Occipital lobe (tissue), 3 donors: ENCODE measurements at places on chromosomes 12 and 14. TPM values are rescaled to one million over a fixed set of nuclear protein-coding genes. Genes with fewer than 3 reads are reported as not detected.

The GALNT8 gene
- total RNA-seq: 43.5 TPM

The PRIM1 gene
- 32.8 TPM for total RNA-seq

The DPY19L2 gene
- total RNA-seq: 38.4 TPM

The PROX2 gene
- not detected for total RNA-seq

The RPL10L gene
- total RNA-seq: not detected

The C3AR1 gene
- total RNA-seq: 3.1 TPM

The KRT6C gene
- total RNA-seq: not detected

The PLEKHD1 gene
- 0.16 TPM for total RNA-seq

The HOXC12 gene
- not detected for total RNA-seq

The RD3L gene
- total RNA-seq: not detected

The MANSC4 gene
- total RNA-seq: 0.47 TPM

The SLC8B1 gene
- total RNA-seq: 5.0 TPM

- no peak for DNase-seq
Measured at GRCh38 chr14:69325646-69326265, 65.8 kb downstream of the GALNT16 start.

- no peak for DNase-seq
Measured at GRCh38 chr14:87139299-87139698, 853.7 kb downstream of the GALC start.

DNA sequence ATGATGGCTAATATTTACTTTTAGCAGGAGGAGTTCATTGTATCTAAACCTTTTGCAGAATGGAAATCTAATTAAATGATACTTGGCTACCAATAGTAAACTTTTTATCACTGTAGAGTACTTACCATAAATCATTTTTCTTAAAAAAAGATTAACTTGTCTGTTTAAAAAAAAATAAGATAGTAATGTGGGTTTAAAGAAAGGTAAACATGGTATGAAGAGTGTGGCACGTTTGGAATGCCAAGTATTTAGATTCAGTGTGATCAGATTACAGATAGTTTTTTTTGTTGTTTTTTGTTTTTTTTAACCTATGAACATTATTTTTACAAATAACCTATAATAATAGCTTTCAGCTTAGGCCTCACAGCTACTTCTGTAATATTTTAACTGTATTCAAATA lies 25.8 kb downstream of the KTN1 start:
- no peak for DNase-seq

DNA sequence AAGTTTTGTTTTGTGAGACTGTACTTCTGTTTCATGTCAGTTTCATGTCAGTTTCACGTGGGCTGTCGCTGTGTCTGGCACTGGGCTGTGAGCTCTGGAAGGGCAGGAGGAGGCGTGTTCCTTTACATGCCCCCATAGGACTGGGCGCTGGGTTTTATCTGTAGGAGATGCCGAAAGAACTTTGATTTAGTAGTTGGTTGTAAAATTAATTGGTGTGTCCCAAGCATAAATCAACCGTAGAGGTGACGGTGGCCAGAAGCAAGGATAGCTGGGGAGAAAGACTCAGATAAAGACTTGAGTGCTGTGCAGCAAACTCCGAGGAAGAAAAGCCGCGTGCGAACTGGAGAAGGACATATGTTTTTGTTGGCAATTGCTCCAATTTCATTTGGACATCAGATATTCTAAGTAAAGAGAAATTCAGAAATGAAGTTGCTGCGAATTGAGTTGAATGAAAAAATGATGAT lies 182.5 kb downstream of the VRK1 start:
- no peak for DNase-seq

GRCh38 chr12:105876396-105876927 lies 262.3 kb downstream of the NUAK1 start:
- no peak for DNase-seq

DNA sequence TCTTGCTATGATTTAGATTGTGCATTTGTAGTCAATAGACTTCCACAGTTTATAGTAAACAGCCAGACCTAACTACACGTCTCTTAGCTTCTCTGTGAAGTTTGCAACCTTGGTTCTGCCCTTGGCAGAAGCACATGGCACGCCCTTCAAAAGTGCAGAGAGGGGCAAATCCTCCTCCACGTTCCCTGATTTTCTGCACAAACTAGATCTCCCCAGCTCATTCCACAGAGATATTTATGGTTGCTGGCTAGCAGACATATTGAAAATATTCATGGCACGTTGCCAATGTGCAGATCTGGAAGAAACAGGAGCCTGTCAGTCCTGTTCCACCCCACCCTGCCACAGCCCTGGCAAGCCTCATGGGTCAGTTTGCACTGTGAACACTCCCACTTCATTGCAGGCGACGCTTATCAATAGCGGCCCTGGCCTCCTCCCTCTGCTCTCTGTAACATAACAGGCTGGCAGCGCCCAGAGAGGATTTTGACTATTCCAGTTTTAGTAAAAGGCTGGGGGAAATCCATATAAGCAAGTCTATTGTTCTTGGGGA lies 6.5 kb upstream of the LGALS3 start:
- DNase-seq: no peak

DNA sequence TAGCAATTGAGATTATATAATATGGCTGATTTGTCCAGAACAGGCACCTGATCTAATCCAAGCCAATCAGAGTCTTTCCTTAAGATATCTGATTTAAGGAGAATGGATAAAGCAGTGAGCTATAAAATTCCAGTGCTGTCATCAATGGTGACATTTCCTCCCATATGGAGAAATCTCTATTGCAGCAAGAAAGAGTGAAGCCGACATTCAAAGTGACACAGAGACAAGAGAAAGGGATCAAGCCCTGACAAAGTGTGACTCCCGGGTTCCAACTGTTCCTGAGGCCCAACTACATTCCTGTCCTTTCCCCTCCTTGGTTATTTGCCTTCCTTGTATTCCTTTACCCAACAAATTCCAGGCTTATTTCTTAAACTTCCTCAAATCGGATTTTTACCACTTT lies 430.0 kb upstream of the SOX5 start:
- DNase-seq: no peak

DNA sequence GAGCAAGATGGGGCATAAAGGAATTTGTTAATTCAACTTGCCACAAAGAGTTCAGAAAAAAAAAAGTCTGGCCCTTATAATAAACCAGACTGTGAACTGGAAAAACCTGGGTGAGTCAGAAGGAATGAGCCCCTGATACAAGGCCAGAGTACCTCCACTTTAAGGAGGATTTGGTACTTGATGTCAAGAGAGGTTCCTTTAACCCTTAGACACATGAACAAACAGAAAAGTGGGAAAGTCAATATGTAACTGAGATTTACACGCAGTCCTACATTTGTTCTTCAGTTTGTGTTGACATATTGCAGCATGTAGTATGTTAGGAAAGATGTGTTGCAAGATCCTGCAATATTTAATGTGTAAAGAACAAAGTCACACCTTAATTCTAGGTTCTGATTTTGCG lies 14.2 kb upstream of the SLC38A4 start:
- DNase-seq: no peak

GRCh38 chr12:71661977-71662530 lies 1.6 kb downstream of the ZFC3H1 start:
- DNase-seq: no peak

DNA sequence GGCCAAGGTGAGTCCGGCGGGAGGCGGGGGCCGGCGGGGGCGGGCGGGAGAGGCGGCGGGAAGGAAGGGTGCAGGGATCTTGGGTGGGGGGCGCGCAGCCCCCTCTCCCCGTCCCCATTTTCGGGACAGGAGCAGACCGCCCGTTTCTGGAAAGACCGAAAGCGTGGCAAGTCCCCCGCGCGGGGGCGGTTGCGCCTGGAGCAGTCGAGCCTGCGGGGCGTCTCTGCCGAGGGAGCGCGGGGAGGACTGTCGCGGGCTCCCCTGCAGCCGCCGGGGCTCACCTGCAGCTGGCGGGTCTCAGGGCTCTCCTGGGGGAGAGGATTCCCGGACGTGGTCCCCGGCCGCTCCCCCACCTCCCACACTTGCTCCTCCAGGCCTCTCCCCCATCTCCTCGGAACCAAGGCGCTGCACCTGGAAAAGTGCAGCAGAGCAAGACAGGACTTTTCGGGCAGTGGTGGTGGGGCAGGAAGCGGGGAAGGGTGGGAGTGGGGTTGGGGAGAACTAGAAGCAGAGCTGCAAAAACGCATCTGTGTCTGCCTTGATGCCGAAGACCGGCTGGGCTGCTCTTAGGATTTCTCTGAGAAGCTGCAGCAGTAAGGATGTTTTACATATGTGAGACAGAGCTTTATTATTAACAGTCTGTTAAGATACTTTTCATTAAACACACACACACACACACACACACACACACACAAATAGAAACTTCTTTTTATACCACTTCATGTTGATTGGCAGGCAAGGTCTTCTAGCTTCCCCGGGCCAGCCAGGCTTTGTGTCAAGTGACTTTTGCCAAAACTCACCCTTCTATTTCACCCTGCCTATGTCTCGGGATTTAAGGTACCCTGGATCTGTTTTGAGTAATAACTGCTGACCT lies 677 bp downstream of the C12orf75 start:
- no peak for DNase-seq

GRCh38 chr12:104058802-104059201 lies 5.5 kb upstream of the HCFC2 start:
- no peak for DNase-seq

DNA sequence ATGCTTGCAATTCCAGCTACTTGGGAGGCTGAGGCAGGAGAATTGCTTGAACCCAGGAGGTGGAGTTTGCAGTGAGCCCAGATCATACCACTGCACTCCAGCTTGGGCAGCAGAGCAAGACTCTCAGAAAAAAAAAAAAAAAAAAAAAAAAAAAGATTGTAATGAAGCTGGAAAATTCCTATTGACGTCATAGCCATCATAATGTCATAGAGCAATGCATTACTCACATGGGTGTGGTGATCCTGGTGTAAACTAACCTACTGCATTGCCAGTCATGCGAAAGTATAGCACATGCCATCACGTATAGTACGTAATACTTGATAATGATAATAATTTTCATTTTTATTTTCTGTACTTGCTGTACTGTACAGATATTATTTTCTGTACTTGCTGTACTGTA lies 42.7 kb upstream of the NID2 start:
- DNase-seq: no peak

DNA sequence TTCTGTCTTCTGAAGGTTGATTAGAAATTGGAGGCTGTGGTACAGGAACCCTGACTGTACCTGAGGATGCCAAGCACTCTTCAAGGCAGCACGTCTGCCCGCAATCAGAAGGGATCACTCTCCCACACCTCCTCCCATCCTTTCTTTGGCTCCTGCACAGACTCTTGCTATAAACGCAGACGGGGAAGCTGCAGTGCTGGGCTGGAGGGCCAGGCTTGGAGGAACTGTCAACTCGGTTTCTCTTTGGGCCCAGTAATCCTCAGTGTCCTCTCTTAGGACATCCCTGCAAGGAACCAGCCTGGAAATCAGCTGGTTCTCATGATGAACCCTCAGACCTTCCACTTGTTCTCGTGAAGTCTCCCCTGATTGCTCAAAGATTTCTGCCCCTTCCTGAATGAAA lies 201.4 kb downstream of the ADGRD1 start:
- no peak for DNase-seq

DNA sequence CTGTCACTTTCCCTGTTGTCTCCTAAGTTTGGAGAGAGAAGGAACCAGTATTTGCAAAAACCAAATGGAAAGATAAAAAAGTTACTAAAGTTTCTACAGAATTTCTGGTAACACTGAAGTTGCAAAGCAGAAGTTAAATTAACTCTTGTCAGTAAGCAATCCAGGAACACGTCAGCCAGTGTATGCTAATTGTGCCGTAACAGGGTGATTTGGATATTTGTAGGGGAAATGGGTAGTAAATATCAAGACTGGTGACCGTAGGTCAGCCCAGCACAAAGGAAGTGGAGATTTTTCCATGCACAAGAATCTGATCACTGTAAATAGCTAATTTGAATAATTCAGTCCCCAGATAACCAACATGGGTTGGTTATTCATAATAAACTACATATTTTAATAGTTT lies 2.3 kb downstream of the CDKN1B start:
- no peak for DNase-seq

GRCh38 chr12:85155791-85156190 lies 119.6 kb downstream of the LRRIQ1 start:
- no peak for DNase-seq

DNA sequence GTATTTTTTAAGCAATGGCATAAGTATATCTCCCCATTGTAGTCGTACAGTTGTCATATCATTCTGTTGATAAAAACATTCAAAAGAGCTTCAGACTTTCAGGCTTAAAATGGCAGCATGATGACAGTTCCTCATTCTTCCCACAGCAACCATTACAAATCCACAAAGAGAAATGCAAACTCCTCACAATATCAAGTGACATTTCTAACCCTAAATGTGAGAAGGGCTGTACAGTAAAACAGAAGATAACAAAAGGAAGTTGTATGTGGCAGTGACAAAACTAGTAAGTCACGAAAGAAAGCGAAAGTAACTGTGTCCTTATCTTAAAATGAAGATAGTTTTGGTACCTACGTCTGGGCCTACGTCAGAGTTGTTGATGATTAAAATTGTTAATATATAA lies 46.7 kb downstream of the GXYLT1 start:
- no peak for DNase-seq

DNA sequence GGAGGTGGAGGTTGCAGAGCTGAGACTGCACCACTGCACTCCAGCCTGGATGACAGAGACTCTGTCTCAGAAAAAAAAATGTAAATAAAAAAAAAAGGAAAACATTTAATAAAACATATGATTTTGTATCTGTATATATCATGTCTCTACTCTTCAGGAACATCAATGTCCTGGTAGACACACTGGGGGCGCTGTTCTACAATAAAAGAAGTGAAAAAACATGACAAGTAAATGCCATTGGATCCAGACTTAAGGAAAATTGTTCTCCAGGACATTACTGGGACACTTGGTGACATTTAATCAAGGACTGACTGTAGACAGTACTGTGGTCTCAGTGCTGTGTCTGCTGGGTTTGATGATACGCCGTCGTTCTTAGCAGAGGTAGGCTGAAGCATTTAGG lies 15.5 kb upstream of the KLC1 start:
- no peak for DNase-seq

GRCh38 chr12:122374707-122375106 lies 47.8 kb downstream of the CLIP1 start:
- DNase-seq: no peak

GRCh38 chr14:53715193-53715721 lies 241.4 kb downstream of the BMP4 start:
- no peak for DNase-seq

DNA sequence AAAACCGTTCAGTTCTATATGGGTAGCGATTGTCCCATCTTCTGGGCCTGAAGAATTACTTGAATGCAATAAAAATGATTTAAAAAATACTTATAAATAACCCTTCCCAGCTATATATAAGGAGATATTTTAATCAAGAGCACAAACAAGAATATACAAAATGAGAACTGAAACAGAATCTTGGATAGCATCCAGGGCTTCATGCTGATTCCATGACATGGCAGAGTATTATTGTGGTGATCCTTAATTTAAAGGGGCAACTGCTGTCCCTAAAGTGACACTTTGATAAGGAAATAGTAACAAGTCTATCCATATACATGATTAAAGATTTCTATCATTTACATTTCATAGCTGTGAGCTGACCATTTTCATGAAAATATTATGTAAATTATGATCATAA lies 18.8 kb downstream of the WBP11 start:
- DNase-seq: no peak

- DNase-seq: no peak
Measured at GRCh38 chr14:55749201-55749812, 169.3 kb downstream of the KTN1 start.

GRCh38 chr14:105414456-105415371 lies 4.9 kb upstream of the MTA1 start:
- peak; percentile 78 for DNase-seq
